A549 treated with GW870086 at 1 μM for 4 hours (cell line): ENCODE measurements at places on chromosomes 5 and 9. TPM values are rescaled to one million over a fixed set of nuclear protein-coding genes. Genes with fewer than 3 reads are reported as not detected.

ST8SIA4 gene
- 0.16 to 0.68 TPM (median 0.57 TPM) in 5 replicates for total RNA-seq

HAVCR2 gene
- total RNA-seq, result 0.22 to 0.39 TPM (median 0.30 TPM) in 5 replicates

ARSB gene
- total RNA-seq, result 7.9 to 9.9 TPM (median 9.1 TPM) in 5 replicates

NXNL2 gene
- total RNA-seq, result 0.45 to 1.0 TPM (median 0.80 TPM) in 5 replicates

SLC1A1 gene
- 0.79 to 1.5 TPM (median 1.3 TPM) in 5 replicates for total RNA-seq

ZBTB43 gene
- 5.7 to 8.5 TPM (median 6.3 TPM) in 5 replicates for total RNA-seq

TXNDC8 gene
- not detected in 5 replicates for total RNA-seq

SUB1 gene
- 174 to 282 TPM (median 261 TPM) in 5 replicates for total RNA-seq

HAND1 gene
- 0.19 to 0.26 TPM (median 0.23 TPM) in 5 replicates for total RNA-seq

CER1 gene
- not detected in 5 replicates for total RNA-seq

ANXA1 gene
- 1,021 to 1,249 TPM (median 1,192 TPM) in 5 replicates for total RNA-seq

DND1 gene
- total RNA-seq, result 0.37 to 0.97 TPM (median 0.64 TPM) in 5 replicates

RASGEF1C gene
- total RNA-seq, result 0.09 to 0.16 TPM (median 0.10 TPM) in 4 of 5 replicates, not detected in the other

STXBP1 gene
- total RNA-seq, result 12.9 to 17.7 TPM (median 16.8 TPM) in 5 replicates

HNRNPK gene
- 528 to 660 TPM (median 547 TPM) in 5 replicates for total RNA-seq

IL13 gene
- 0.12 TPM in 1 of 5 replicates, not detected in the others for total RNA-seq

LECT2 gene
- not detected in 5 replicates for total RNA-seq

CYLC2 gene
- total RNA-seq, result not detected in 5 replicates

FAM200C gene
- total RNA-seq, result 1.5 to 2.0 TPM (median 1.8 TPM) in 5 replicates

CBY3 gene
- not detected in 5 replicates for total RNA-seq

NR2F1 gene
- 3.2 to 6.4 TPM (median 4.3 TPM) in 5 replicates for total RNA-seq

ADRA1B gene
- total RNA-seq, result 13.8 to 16.9 TPM (median 15.9 TPM) in 5 replicates

CCNI2 gene
- total RNA-seq, result 0.12 to 0.26 TPM (median 0.21 TPM) in 3 of 5 replicates, not detected in the others

ZFP37 gene
- 1.3 to 2.5 TPM (median 2.0 TPM) in 5 replicates for total RNA-seq

STX17 gene
- 7.0 to 9.8 TPM (median 8.4 TPM) in 5 replicates for total RNA-seq

SMC5 gene
- 9.1 to 18.3 TPM (median 16.3 TPM) in 5 replicates for total RNA-seq

POLE3 gene
- total RNA-seq, result 93.7 to 121 TPM (median 107 TPM) in 5 replicates

SOX30 gene
- 0.07 to 0.10 TPM in 2 of 5 replicates, not detected in the others for total RNA-seq
